Activated CD4-positive, alpha-beta memory T cell treated with anti-CD3 and anti-CD28 coated beads, Interleukin-2, amount 10 ng/mL, durations not matched to agents 7 days and 5 days (primary cell): ENCODE measurements at places on chromosomes 6 and 20. TPM values are rescaled to one million over a fixed set of nuclear protein-coding genes. Genes with fewer than 3 reads are reported as not detected.
A peak's percentile ranks its signal among the peaks of the same experiment; 100 is the strongest.

GRCh38 chr6:4511641-4512020 lies 264.6 kb upstream of the CDYL start:
- no peaks in the 10 kb centered on the region for H3K36me3 ChIP-seq
- no peaks in the 10 kb centered on the region for H3K27me3 ChIP-seq
- DNase-seq = no peak
- H3K4me1 ChIP-seq = no peaks in the 10 kb centered on the region

GRCh38 chr6:162442687-162443086 lies 284.9 kb downstream of the PRKN start:
- no peak for DNase-seq
- no peak overlapping the region for H3K27ac ChIP-seq
- H3K4me3 ChIP-seq = no peak overlapping the region
- no peaks in the 10 kb centered on the region for H3K36me3 ChIP-seq

DNA sequence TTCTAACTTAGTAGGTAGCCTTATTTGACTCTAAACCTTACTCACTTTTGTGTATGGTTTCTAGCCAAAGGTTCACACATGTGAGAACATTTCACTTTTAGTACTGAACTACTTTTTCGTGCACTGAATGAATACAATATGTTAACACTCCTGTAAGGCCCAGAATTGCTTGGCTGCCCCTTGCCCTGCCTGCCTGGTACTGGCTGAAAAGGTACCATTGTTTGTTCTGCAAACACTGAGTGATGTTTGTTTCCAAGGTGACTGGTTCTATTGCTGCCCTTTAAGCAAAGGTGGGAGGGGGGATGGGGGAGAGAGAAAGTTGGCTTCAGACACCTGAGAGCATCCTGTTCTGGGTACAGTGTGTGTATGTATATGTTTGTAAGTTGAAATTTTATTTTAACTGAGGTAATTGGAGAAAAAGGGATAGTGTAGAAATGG lies 31.2 kb downstream of the RREB1 start:
- no peak for DNase-seq
- peak overlapping the region; percentile 36 for H3K27ac ChIP-seq
- H3K36me3 ChIP-seq = peaks cover 3% of the 10 kb centered on the region

- H3K27me3 ChIP-seq = peaks cover 2% of the 10 kb centered on the region
- no peak for DNase-seq
- H3K4me3 ChIP-seq = no peak overlapping the region
- no peak overlapping the region for H3K27ac ChIP-seq
- H3K4me1 ChIP-seq = no peaks in the 10 kb centered on the region
Measured at GRCh38 chr6:133179481-133179880, 61.7 kb upstream of the EYA4 start.

GRCh38 chr20:61584851-61585250 lies 332.8 kb downstream of the CDH4 start:
- H3K4me1 ChIP-seq = no peaks in the 10 kb centered on the region
- no peak for DNase-seq
- no peak overlapping the region for H3K4me3 ChIP-seq
- no peaks in the 10 kb centered on the region for H3K27me3 ChIP-seq
- H3K36me3 ChIP-seq = no peaks in the 10 kb centered on the region

DNA sequence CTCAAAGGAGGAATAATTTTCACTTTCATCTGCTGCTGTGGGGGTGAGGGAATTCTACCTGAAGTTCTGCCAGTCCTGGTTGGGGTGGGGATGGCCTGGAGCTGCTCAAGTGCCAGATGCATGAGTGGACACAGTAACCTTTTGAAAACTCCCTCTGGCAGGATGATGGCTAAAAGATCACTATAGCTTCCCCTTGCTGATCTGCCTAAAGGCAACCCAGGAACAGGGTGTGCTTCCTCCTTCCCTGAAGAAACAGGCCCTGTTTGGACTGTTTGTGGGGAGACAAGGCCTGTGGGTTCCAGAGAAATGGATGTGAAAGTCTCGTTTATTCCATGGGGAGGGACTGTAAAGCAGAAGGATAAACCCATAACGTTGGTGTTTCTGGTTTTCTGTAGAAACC lies 176.9 kb downstream of the DTNBP1 start:
- H3K4me1 ChIP-seq = peaks cover 25% of the 10 kb centered on the region
- H3K36me3 ChIP-seq = peaks cover 25% of the 10 kb centered on the region
- H3K27ac ChIP-seq = no peak overlapping the region
- no peaks in the 10 kb centered on the region for H3K27me3 ChIP-seq

DNA sequence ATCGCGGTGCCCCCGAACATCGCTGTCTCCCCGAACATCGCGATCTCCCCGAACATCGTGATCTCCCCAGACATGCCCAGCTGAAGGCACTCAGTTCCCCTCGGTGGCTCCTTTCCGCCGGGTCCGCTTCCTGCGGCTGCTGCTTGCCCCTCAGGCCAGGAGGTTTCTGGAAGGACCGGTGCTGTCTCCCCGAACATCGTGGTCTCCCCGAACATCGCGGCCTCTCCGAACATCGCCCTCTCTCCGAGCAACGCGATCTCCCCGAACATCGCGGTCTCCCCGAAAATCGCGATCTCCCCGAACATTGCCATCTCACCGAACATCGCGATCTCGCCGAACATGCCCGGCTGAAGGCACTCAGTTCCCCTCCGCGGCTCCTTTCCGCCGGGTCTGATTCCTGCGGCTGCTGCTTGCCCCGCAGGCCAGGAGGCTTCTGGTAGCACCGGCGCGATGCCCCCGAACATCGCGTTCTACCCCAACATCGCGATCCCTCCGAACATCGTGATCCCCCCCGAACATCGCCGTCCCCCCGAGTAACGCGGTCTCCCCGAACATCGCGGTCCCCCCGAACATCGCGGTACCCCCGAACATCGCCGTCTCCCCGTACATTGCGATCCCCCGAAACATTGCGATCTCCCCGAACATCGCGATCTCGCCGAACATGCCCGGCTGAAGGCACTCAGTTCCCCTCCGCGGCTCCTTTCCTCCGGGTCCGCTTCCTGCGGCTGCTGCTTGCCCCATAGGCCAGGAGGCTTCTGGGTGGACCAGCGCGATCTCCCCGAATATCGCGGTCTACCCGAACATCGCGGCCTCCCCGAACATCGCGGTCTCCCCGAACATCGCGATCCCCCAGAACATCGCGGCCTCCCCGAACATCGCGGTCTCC lies 808 bp downstream of the ULBP1 start:
- H3K4me3 ChIP-seq = peak overlapping the region; percentile 81
- peaks cover 26% of the 10 kb centered on the region for H3K4me1 ChIP-seq
- H3K27ac ChIP-seq = peak overlapping the region; percentile 64
- H3K27me3 ChIP-seq = peaks cover 77% of the 10 kb centered on the region
- DNase-seq = peak; percentile 41

DNA sequence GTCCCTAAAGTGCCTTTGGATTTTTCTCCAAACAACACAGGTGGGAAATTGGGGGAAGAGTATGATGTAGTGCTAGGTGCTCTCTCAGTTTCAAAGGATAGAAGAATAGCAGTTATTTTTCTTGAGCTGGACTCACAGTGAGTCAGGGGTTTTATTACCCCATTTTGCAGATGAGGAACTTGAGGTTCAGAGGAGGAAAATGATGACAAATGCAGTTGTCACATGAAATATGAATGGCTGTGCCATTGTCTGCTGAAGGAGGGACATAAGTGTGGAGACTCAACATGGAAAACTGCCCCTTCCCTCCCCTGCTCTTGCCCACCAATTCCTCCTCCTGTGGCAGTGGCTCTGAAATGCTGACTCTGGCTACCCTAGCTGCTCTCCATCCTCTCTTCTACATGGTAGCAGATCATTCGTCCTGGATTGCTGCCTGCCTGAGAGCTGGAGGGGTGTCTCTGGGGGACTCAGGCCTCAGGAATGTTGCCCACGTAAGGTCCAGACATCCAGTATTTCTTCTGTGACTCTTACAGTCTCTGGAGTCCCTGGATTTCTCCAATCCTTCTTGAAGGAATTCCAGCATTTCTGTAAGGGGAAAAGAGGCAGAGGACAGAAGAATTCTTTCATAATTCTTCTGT lies 37.6 kb upstream of the EPB41L1 start:
- H3K27ac ChIP-seq = no peak overlapping the region
- DNase-seq = no peak
- H3K27me3 ChIP-seq = peaks cover 23% of the 10 kb centered on the region
- H3K4me3 ChIP-seq = no peak overlapping the region
- H3K4me1 ChIP-seq = no peaks in the 10 kb centered on the region
- no peaks in the 10 kb centered on the region for H3K36me3 ChIP-seq

- H3K27me3 ChIP-seq = no peaks in the 10 kb centered on the region
- H3K27ac ChIP-seq = no peak overlapping the region
- no peak for DNase-seq
- H3K36me3 ChIP-seq = no peaks in the 10 kb centered on the region
- no peak overlapping the region for H3K4me3 ChIP-seq
Measured at GRCh38 chr20:9583151-9583550, 68.8 kb downstream of the LAMP5 start.

- H3K36me3 ChIP-seq = no peaks in the 10 kb centered on the region
- H3K4me3 ChIP-seq = no peak overlapping the region
- peaks cover 2% of the 10 kb centered on the region for H3K27me3 ChIP-seq
- DNase-seq = no peak
Measured at GRCh38 chr20:24868959-24869358, 80.1 kb upstream of the CST7 start.

DNA sequence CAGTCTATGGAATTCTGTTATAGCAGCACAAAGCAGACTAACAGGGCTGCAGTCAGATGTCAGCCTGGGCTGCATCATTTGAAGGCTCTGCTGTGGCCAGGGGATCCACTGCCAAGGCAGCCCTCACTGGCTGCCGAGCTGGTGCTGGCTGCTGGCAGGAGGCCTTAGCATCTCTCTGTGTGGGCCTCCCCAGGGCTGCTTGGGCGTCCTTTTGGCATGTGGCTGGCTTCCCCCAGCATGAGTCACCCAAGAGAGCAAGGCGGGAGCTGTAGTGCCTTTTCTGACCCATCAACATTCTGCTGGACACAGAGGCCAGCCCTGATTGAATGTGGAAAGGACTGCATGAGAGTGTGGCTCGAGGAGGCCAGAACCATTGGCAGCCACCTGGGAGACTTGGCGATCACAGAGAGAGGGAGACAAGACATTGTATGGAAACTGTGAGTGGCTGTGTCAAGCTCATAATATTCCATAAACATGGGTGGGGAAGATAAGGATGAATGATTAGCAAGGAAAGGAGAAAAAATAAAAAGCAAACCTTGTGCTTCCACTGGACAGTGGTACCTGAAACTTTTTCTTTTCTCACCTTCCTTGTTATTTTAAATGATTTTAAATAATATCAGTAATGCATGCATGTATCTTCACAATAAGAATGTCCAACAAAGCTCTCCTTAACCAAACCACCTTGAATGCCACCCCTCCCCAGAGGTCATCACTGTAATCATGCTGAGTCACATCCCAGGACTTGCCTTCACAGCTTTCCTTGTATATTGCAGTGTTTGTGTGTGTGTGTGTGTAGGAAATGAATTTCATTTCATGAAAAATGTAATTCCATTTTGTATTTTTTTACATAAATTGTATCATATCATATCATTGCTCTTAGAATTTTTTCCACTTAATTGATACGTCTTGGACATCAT lies 55.0 kb upstream of the VSX1 start:
- no peak overlapping the region for H3K4me3 ChIP-seq
- H3K27me3 ChIP-seq = no peaks in the 10 kb centered on the region
- H3K36me3 ChIP-seq = no peaks in the 10 kb centered on the region
- H3K27ac ChIP-seq = no peak overlapping the region
- no peaks in the 10 kb centered on the region for H3K4me1 ChIP-seq

DNA sequence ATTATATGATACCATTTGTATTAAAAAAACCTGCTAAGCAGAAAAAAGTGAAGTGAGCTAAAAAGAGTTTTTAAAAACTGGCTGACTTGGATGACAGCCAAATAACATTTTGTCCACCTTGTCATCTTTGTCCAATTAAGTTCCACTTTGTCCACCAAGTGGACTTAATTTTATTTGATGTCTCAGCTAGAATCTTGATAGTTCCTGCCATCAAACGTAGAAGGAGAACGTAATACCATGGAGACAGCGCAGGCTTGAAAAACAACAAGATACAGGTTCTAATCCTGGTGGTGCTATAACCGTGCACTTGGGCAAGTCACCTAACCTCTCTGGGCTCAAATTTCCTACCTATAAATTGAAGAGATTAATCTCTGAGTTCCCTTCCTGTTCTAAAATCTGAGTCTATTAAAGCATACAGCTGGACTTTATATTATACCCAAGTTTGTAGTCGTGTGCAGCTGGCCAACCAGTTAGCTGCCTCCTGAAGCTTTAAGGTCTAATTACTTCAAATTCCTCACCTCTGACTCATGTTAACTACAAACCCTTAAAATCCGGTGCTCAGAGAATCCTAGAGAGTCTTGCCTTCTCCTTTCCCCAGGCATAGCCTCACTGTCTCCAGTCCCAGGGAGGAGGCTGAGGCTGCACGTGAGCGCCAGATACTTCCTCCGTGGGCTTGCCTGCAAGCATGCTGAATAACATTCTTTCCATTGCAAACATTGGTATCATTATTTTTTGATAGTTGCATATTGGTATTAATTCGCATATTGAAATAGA lies 16.8 kb downstream of the TMEM244 start:
- no peak overlapping the region for H3K4me3 ChIP-seq
- H3K4me1 ChIP-seq = no peaks in the 10 kb centered on the region
- no peaks in the 10 kb centered on the region for H3K36me3 ChIP-seq
- no peak overlapping the region for H3K27ac ChIP-seq

DNA sequence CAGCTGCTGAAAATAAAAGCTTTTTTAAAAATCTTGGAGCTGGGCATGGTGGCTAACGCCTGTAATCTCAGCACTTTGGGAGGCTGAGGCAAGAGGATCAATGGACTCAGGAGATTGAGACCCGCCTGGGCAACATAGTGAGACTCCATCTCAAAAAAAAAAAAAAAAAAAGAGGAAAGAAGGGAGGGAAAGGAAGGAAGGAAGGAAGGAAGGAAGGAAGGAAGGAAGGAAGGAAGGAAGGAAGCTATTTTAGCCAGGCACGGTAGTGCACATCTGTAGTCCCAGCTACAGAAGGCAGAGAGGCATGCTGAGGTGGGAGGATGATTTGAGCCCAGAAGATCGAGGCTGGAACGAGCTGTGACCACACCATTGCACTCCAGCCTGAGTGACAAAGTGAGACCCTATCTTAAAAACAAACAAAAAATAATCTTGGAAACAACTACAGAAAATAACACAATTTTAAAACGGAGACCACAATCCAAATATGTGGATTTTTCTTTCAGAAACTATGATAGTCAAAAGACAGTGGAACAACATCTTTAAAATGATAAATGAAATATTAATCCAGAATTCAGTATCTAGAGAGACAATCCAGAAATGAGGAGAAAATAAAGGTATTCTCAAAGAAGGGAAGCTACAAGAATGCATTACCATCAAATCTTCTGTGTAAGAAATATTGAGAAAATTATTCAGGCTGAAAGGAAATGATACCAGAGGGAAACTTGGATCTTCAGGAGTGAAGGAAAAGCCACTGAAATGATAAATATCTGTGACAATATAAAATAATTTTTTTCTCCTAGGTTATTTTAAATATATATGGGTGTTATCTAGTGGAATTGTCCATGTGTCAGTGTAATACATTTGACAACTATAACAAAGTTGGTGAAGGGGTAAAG lies 182.0 kb downstream of the GPX5 start:
- H3K36me3 ChIP-seq = peaks cover 6% of the 10 kb centered on the region
- H3K27me3 ChIP-seq = peaks cover 37% of the 10 kb centered on the region
- no peak for DNase-seq
- peaks cover 11% of the 10 kb centered on the region for H3K4me1 ChIP-seq
- no peak overlapping the region for H3K4me3 ChIP-seq
- no peak overlapping the region for H3K27ac ChIP-seq

- H3K36me3 ChIP-seq = no peaks in the 10 kb centered on the region
- H3K4me3 ChIP-seq = no peak overlapping the region
- no peaks in the 10 kb centered on the region for H3K4me1 ChIP-seq
- DNase-seq = no peak
Measured at GRCh38 chr6:120122401-120122800, 772.8 kb upstream of the MAN1A1 start.

Gene DAAM2
- total RNA-seq = not detected

Gene MSH5
- total RNA-seq = 63.2 TPM

Gene BANF2
- not detected for total RNA-seq

Gene CST2
- not detected for total RNA-seq
